IMR-90 (cell line): ENCODE measurements at places on chromosomes 13 and 19.

DNA sequence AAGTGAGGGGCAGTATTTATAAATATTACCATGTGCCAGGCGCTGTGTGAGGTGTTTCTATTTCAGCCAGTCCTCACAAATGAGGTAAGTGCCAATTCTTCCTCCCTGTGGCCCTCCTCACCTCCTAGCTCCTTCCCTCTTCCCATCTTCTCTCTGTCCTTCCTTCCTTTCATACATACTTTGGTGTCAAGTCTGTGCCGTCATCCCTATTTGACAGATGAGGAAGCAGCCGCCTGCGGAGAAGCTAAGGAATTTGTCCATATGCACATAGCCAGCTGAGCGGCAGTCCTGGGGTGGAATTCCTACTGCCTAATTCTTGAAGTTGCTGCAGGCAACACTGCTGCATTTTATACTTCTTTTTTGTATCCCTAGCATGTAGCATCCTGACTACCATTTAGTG is 150.8 kb downstream of the B3GLCT start:
- peaks cover 18% of the 10 kb centered on the region for H3K27me3 ChIP-seq
- H3K4me1 ChIP-seq = no peaks in the 10 kb centered on the region
- no peaks in the 10 kb centered on the region for H3K36me3 ChIP-seq
- H3K27ac ChIP-seq = no peak overlapping the region
- no peak for DNase-seq

GRCh38 chr19:6697291-6697690 is 23.2 kb downstream of the C3 start:
- no peaks in the 10 kb centered on the region for H3K36me3 ChIP-seq
- no peak for DNase-seq
- no peak overlapping the region for H3K27ac ChIP-seq
- no peak overlapping the region for H3K4me3 ChIP-seq

- H3K36me3 ChIP-seq = peaks cover 5% of the 10 kb centered on the region; the same call in 1 of the 2 replicates
- H3K4me1 ChIP-seq = peaks cover 12% of the 10 kb centered on the region
- H3K27me3 ChIP-seq = no peaks in the 10 kb centered on the region
- H3K4me3 ChIP-seq = no peak overlapping the region
- DNase-seq = no peak
Observed at GRCh38 chr13:114080739-114081561, 51.5 kb downstream of the RASA3 start.

DNA sequence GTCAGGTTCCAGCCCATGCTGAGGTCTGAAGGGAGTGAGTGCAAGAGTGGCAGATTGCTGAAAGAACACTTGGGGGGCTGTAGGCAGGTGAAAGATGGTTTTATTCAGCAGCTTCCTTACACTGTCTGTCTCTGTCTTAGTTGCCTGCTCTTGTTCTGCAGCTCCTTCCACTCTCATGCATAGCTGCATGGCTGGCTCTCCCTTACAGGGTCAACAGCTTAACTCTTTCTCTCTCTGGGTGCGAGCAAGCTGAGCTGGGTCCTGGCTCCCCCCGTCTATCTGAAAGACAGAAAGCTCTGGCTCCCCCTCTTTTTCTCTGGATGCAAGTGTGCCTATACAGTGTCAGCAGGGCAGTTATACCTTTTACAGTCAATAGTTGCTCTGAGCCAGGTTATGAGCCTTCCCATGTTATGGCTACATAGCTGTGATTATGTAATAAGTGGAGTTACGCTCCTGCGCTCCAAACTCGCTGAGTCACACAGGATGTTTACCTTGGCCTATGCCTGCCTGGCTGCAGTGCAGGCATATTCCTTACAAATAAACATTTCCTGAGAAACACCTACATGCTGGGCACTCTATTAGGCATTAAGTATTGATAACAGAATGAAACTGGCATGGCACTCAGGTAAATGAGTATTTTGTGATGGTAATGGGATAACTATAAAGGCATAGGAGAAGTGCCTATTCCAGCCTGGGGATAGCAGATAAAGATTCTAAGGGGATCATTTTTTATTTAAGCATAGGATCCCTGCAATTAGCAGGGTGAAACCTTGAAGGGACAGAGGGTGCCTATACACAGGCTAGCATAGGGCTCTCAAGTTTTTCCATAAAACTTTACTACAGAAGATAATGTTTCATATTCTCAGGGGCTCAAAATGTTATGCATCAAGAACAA is 826.9 kb upstream of the PCDH9 start:
- no peaks in the 10 kb centered on the region for H3K4me1 ChIP-seq
- H3K27me3 ChIP-seq = no peaks in the 10 kb centered on the region
- no peak overlapping the region for H3K4me3 ChIP-seq
- no peaks in the 10 kb centered on the region for H3K36me3 ChIP-seq

DNA sequence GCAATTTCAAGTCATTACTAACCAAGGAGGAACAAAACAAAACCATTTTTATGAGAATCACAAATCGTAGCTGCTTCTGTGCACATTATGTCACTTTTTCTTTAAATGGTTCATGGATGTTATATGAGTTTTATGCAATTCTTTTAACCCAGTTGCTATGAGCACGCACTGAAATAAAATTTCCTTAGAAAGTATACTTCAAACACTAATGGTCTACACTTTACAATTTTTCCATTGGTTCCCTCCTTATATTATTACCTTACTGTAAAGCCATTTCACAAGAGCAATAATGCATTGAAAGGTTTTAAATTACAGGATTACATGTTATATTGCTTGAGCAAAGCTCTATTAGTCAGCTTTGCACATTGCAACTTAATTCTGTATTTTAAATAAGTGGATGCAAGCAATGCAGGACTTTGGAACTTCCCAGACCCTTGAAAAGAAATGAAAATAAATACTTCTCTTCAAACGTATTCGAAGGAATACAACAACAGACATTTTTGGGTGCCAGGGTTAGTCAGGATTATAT is 318.7 kb downstream of the PCDH9 start:
- no peaks in the 10 kb centered on the region for H3K36me3 ChIP-seq
- H3K27me3 ChIP-seq = no peaks in the 10 kb centered on the region
- no peak overlapping the region for H3K4me3 ChIP-seq
- DNase-seq = no peak

- H3K27me3 ChIP-seq = no peaks in the 10 kb centered on the region
- no peak overlapping the region for H3K4me3 ChIP-seq
- peaks cover 59% of the 10 kb centered on the region for H3K36me3 ChIP-seq
- no peak for DNase-seq
- peaks cover 5% of the 10 kb centered on the region; the same call in 1 of the 2 replicates for H3K4me1 ChIP-seq
Observed at GRCh38 chr19:15403151-15403531, 15.6 kb downstream of the AKAP8L start.
